ENCODE measurements at places on chromosomes 4 and X. TPM values are rescaled to one million over a fixed set of nuclear protein-coding genes. Genes with fewer than 3 reads are reported as not detected.
A peak's percentile ranks its signal among the peaks of the same experiment; 100 is the strongest.

FRAS1 gene
- total RNA-seq, result 3.5 TPM

DNA sequence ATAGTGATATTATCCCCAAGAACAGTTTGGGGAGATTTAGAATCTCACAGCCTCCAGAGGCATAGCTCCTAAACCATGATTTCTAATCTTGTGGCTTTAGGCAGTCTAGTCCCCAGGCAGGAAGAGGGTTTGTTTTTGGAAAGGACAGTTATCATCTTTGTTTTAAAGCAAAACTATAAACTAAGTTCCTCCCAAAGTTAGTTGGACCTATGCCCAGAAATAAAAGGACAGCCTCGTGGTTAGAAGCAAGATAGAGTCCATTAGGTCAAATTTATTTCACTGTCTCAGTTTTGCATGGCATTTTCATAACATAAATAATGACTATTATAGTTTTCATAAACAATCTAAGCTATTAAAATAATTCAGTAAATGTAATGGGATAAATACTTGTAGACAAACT, 120.5 kb downstream of the MAGEC2 start:
- no peaks in the 10 kb centered on the region for H3K27me3 ChIP-seq
- H3K27ac ChIP-seq, result no peak overlapping the region
- no peaks in the 10 kb centered on the region for H3K4me1 ChIP-seq
- no peak overlapping the region for H3K4me3 ChIP-seq

- H3K4me3 ChIP-seq, result no peak overlapping the region
- no peaks in the 10 kb centered on the region for H3K27me3 ChIP-seq
- H3K27ac ChIP-seq, result no peak overlapping the region
- no peak for DNase-seq
These were observed 59.4 kb upstream of the ARSJ start for GRCh38 chr4:114038762-114039387.

SERPINA7 gene
- total RNA-seq, result not detected

KCND1 gene
- 0.35 TPM for total RNA-seq

GRCh38 chr4:1752284-1753041, 31.1 kb downstream of the TACC3 start:
- H3K36me3 ChIP-seq, result no peaks in the 10 kb centered on the region
- peaks cover 12% of the 10 kb centered on the region for H3K4me1 ChIP-seq
- no peak overlapping the region for H3K27ac ChIP-seq
- DNase-seq, result no peak
- no peak overlapping the region for H3K4me3 ChIP-seq

CSN1S1 gene
- total RNA-seq, result not detected

- no peak for DNase-seq
These were observed 111.1 kb downstream of the ZNF330 start for GRCh38 chr4:141331534-141332358.

- H3K4me1 ChIP-seq, result no peaks in the 10 kb centered on the region
- no peak for DNase-seq
- no peak overlapping the region for H3K27ac ChIP-seq
- H3K36me3 ChIP-seq, result peaks cover 4% of the 10 kb centered on the region
These were observed 61.3 kb downstream of the NPNT start for GRCh38 chr4:105956569-105956968.

DNA sequence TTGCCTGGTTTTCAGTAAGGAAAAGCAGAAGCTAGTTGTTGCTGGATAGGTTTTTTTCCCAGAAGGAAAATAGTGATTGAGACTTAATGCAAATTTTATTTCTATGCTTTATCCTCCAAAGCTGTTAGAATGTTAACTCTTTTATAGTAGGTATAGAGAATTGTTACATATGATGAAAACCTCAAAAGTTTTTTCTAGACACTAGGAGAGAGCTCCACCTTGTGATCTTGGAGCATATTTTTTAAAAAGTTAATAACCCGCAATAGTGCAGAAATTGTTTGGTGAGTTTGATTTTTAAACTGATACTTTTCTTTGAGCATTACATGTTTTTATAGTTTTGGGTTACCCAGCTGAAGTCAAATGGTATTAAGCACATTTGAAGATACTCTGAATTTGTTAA, 56.5 kb downstream of the STAG2 start:
- no peak overlapping the region for H3K4me3 ChIP-seq
- no peaks in the 10 kb centered on the region for H3K36me3 ChIP-seq
- H3K27me3 ChIP-seq, result no peaks in the 10 kb centered on the region
- no peaks in the 10 kb centered on the region for H3K4me1 ChIP-seq
- DNase-seq, result no peak
- H3K27ac ChIP-seq, result no peak overlapping the region

MAGEA2B gene
- total RNA-seq, result not detected

ITM2A gene
- 26.4 TPM for total RNA-seq

- no peaks in the 10 kb centered on the region for H3K36me3 ChIP-seq
- H3K27me3 ChIP-seq, result no peaks in the 10 kb centered on the region
- H3K4me1 ChIP-seq, result no peaks in the 10 kb centered on the region
- no peak for DNase-seq
- no peak overlapping the region for H3K27ac ChIP-seq
- no peak overlapping the region for H3K4me3 ChIP-seq
These were observed 33.9 kb downstream of the MGARP start for GRCh38 chr4:139246166-139246565.

- peaks cover 9% of the 10 kb centered on the region for H3K4me1 ChIP-seq
- peak; percentile 76 for DNase-seq
- peak overlapping the region; percentile 98 for H3K27ac ChIP-seq
These were observed 2.3 kb upstream of the NR3C2 start for GRCh38 chr4:148444296-148445070.

- no peaks in the 10 kb centered on the region for H3K36me3 ChIP-seq
- H3K27ac ChIP-seq, result no peak overlapping the region
- no peak for DNase-seq
- no peak overlapping the region for H3K4me3 ChIP-seq
- no peaks in the 10 kb centered on the region for H3K27me3 ChIP-seq
These were observed 31.2 kb downstream of the RPS6KA6 start for GRCh38 chrX:84156821-84157220.

- H3K27ac ChIP-seq, result peak overlapping the region; percentile 90
- peak overlapping the region; percentile 93 for H3K4me3 ChIP-seq
- H3K36me3 ChIP-seq, result no peaks in the 10 kb centered on the region
These were observed 622 bp downstream of the TAFAZZIN start for GRCh38 chrX:154411981-154412340.

Data from Peyer's patch (tissue), 4 donors.